Uterus (tissue), 4 donors: ENCODE measurements at places on chromosomes 12 and 14. TPM values are rescaled to one million over a fixed set of nuclear protein-coding genes. Genes with fewer than 3 reads are reported as not detected.

PPP1R36 gene
- total RNA-seq, result 0.70 TPM

NGB gene
- not detected for total RNA-seq

- no peak overlapping the region for H3K27ac ChIP-seq
- no peaks in the 10 kb centered on the region for H3K36me3 ChIP-seq
- H3K27me3 ChIP-seq, result no peaks in the 10 kb centered on the region
These were observed 31.9 kb upstream of the MON2 start for GRCh38 chr12:62434494-62435302.

DNA sequence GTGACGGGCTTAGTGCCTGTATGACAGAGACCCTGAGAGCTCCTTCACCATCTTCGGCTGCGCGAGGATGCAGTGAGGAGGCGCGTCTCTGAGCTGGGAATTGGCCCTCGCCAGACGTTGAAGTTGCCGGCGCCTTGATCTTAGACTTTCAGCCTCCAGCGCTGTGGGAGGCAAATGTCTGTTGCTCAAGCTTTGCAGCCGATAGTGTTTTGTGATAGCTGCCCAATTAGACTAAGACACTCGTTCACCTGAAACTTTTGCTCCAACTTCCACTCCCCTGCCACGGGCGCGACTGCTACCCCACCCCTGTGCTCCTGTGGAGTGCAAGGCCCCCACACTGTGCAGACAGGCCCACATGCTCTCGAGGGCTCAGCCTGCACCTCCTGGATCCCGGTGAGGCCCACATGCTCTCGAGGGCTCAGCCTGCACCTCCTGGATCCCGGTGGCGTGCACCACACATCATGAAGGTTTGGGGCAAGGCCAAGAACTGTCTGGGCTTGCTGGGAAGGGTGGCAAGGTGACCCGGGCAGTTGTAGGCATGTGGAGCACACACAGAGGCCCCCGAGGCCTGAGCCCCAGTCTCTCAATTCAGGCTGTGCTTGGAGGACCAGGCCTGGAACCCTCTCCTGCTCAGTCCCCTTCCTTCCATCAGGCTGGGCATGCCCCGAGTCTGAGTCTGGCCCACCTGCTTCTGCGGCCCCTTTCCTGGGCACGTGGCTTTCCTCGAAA, 324.6 kb downstream of the TMEM121 start:
- H3K27me3 ChIP-seq, result no peaks in the 10 kb centered on the region
- peak; percentile 8 for DNase-seq
- H3K4me1 ChIP-seq, result no peaks in the 10 kb centered on the region
- no peaks in the 10 kb centered on the region for H3K36me3 ChIP-seq
- no peak overlapping the region for H3K4me3 ChIP-seq

DNA sequence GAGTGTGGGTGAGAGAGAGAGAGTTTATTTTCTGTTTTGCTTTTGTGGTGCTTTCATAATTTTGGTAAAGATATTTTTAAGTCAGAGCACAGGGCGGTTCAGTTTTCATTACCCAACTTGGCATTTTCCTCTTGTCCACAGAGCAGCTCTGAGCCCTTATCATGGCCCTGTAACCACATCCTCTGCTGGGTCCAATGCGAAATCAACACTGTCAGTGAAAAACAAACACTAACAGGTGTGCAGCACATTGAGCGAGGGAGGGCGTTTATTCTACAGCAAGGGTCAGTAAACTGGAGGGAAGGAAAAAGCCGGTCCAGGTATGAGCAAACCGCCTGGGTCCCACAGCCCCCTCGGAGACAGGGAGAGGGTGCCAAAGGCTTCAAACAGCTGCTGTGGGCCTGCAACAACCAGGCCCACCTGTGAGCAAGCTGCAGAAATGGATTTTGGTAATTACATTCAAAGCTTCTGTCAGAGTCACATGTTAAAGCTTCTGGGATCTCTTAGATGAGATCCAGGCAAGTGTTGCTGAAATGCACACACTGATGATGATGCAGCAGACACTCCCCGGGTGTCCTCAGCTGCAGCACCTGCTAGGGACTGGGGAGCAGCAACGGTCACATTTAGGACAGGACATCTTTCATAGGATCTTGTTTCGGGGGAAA, 132.7 kb upstream of the DYRK2 start:
- no peak overlapping the region for H3K27ac ChIP-seq
- no peaks in the 10 kb centered on the region for H3K36me3 ChIP-seq
- no peak overlapping the region for H3K4me3 ChIP-seq
- H3K27me3 ChIP-seq, result no peaks in the 10 kb centered on the region
- no peaks in the 10 kb centered on the region for H3K4me1 ChIP-seq
- no peak for DNase-seq

DNA sequence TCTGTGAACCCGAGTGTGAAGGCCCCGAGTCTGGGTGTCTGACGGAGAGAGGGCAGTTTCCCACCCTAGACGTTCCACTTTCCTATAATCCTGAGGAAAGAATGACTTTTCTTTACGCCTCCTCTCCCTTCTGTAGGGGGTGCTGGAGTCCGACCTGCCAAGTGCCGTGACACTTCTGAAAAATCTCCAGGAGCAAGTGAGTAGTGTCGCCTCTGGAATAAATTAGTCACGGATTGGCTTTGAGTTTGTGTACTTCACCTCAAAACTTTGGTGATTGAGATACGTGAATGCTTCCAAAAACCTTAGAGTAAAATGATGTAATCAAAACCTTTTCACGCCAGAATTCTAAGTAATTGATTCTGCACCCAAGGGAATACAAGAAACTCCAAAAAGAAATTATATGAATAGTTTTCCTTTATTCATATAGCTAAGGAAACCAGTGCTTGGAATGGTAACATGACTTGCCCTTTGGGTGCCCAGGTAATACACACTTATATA, 452 bp downstream of the NGDN start:
- H3K4me1 ChIP-seq, result peaks cover 4% of the 10 kb centered on the region
- H3K36me3 ChIP-seq, result no peaks in the 10 kb centered on the region
- H3K4me3 ChIP-seq, result peak overlapping the region; percentile 77

DNA sequence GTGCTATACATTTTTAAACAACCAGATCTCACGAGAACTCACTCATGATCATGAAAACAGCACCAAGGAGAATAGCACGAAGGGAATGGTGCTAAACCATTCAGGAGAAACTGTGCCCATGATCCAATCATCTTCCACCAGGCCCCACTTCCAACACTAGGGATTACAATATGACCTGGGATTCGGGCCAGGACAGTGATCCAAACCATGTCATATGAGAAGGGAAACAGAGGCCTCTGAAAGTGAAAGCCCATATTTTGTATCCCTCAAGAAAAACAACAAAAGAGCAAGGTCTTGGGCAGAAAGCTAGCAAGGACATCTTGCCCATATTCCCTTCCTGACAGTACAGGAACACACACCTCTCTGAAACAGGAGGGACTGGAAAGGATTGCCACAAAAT, 163.9 kb upstream of the VASH1 start:
- no peak overlapping the region for H3K4me3 ChIP-seq
- no peak for DNase-seq
- H3K36me3 ChIP-seq, result no peaks in the 10 kb centered on the region

- no peak overlapping the region for H3K4me3 ChIP-seq
- no peak overlapping the region for H3K27ac ChIP-seq
- no peaks in the 10 kb centered on the region for H3K4me1 ChIP-seq
These were observed 28.0 kb upstream of the GARIN6 start for GRCh38 chr12:99619389-99620158.

DNA sequence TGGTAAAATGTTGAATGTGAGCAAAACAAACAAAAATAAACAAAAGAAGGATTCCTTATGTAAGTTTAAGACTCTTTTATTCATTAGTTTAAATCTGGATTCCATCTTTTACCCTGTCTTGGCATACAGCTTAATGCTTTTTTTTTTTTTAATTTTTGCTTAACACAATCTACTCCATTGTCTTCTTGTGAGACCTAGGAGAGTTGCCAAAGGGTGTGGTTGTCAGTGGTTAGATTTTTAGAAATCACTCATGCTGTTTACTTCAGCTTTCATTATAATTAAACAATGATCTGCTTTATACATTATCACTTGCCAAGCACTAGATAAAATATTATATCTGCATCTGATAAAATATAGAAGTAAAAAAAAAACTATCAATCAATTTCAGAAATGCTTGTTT, 77.7 kb upstream of the KITLG start:
- no peaks in the 10 kb centered on the region for H3K36me3 ChIP-seq
- no peak overlapping the region for H3K4me3 ChIP-seq
- H3K27ac ChIP-seq, result no peak overlapping the region
- no peaks in the 10 kb centered on the region for H3K4me1 ChIP-seq
- H3K27me3 ChIP-seq, result no peaks in the 10 kb centered on the region
